ENCODE measurements at places on chromosomes 13 and 19. TPM values are rescaled to one million over a fixed set of nuclear protein-coding genes. Genes with fewer than 3 reads are reported as not detected.

The ZNF98 gene
- polyA plus RNA-seq = not detected

The DACT3 gene
- 27.4 TPM for polyA plus RNA-seq

DNA sequence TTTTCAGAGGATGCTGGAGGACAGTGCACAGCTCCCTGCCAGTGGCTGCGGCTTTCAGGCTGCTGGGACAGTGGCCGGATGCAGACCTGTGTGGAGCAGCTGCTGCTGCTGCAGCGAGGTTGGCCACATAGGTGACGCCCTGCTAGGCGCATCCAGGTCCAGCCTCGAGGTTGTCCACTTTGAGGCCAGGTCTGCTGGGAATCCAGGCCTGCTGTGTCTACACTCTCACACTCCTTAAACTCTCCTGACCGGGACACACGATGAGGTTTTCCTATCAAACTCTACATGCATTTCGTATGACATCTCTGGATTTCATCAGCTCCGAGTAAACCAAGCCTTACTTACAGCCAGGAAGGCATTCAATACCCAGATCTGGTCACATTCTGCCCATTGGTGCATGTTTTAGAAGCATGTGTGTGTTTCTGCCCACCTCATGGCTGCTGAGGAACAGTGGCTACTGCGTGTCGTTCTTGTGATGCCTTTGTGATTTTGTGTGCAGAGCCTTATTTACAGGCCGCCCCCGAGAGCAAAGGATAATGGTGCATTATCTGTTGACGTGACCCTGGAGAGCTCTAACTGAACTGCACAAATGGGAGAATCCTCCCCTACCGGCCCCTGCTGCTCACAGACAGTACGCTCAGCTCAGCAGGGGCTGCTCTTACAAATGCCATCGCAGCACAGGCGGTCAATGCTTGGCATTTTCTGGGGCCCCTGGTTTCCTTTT, 12.3 kb upstream of the MCF2L start:
- DNase-seq = peak; percentile 83

- no peak for DNase-seq
Observed at GRCh38 chr13:94328381-94329041, 151.0 kb downstream of the DCT start.

GRCh38 chr13:40770609-40770933, 419 bp downstream of the MRPS31 start:
- DNase-seq = no peak

The SPIB gene
- not detected for polyA plus RNA-seq

The LILRB4 gene
- 4.7 TPM for polyA plus RNA-seq

DNA sequence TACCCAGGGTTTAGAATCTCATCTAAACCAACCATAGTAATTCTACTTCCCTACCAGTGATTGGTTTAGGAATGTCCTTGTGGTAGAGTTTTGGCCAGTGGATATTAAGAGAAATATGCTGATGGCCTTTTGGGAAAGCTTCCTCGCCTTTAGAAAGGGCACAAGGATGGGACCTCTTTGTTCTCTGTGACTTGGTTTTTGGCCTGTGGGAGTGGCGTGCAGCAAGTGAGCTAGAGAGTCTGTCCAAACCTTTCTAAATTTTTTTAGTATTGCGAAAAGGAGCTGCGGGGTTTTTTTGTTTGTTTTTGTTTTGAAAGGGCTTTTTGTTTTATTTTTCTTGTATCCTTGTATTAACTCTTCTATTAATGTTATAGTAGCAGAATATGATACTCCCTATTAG, 20.6 kb downstream of the USPL1 start:
- no peak for DNase-seq

GRCh38 chr19:32339988-32340874, 5.2 kb upstream of the ZNF507 start:
- peak; percentile 67 for DNase-seq

The ERCC5 gene
- 17.0 TPM for polyA plus RNA-seq

The ZIC2 gene
- 300 TPM for polyA plus RNA-seq

The HSH2D gene
- 0.17 TPM for polyA plus RNA-seq

DNA sequence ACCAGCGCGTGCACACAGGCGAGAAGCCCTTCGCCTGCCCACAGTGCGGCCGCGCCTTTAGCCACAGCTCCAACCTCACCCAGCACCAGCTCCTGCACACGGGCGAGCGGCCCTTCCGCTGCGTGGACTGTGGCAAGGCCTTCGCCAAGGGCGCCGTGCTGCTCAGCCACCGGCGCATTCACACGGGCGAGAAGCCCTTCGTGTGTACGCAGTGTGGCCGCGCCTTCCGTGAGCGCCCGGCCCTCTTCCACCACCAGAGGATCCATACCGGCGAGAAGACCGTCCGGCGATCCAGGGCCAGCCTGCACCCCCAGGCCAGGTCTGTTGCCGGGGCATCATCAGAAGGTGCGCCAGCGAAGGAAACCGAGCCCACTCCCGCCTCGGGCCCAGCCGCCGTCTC, 4.4 kb upstream of the ZNF446 start:
- no peak for DNase-seq

The KIR2DL4 gene
- 0.31 TPM for polyA plus RNA-seq

The SNRNP70 gene
- 140 TPM for polyA plus RNA-seq

- DNase-seq = no peak
Observed at GRCh38 chr19:10006335-10006708, 4.0 kb downstream of the COL5A3 start.
